Urothelium cell line (cell line): ENCODE measurements at places on chromosomes 3 and 15.

DNA sequence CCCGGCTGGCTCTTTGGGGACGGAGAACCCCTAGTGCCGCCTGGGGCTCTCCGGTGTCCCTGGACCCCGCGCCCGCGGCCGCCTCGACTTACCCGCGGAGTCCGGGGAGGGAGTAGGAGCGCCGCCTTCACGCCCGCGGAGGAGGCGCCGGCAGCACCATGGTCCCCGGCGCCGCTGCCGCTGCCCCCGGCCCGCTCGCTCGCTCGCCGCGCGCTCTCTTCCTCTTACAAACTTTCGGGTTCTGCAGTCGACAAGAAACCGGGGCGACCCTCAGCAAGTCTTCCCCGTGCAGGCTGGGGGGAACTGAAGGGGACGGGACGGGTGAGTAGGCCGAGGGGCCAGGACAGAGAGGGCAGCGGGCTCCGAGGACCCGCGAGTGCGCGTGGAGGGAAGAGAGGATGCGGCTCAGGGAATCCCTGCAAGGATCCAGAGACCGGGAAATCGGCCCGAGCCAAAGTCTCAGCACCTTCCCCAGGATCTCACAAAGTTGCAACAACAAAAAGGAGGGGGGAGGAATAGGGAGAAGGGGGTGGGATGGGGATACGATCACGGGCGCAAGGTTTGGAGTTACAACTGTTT lies 2.0 kb downstream of the FOXP1 start:
- DNase-seq = no peak

DNA sequence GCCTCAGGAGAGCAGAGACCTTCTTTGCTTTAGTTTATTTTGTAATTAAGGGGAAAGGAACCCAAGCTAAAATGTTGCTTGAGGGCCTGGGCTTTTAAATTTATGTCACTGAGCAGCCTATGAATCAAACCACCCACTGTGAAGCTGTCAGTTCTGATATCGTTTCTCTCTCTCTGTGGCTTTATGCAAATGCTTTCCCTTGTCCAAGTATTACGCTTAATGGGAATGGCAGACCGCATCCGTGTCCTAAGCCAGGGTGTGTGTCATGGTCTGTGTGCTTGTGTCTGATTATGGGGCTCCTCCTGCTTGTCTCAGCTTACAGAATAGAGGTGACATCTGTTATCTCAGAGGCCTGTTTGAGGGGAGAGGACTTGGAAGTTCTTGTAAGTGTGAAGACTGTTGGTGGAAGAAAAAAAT lies 82.4 kb downstream of the EBLN2 start:
- DNase-seq = no peak

GRCh38 chr3:181705086-181705480 lies 6.6 kb upstream of the SOX2 start:
- no peak for DNase-seq

GRCh38 chr15:84740691-84741090 lies 7.7 kb upstream of the ZNF592 start:
- no peak for DNase-seq

GRCh38 chr3:18044971-18045880 lies 302.8 kb upstream of the TBC1D5 start:
- DNase-seq = no peak

- DNase-seq = peak; percentile 77
Measured at GRCh38 chr3:156605686-156606605, 51.0 kb upstream of the SSR3 start.

DNA sequence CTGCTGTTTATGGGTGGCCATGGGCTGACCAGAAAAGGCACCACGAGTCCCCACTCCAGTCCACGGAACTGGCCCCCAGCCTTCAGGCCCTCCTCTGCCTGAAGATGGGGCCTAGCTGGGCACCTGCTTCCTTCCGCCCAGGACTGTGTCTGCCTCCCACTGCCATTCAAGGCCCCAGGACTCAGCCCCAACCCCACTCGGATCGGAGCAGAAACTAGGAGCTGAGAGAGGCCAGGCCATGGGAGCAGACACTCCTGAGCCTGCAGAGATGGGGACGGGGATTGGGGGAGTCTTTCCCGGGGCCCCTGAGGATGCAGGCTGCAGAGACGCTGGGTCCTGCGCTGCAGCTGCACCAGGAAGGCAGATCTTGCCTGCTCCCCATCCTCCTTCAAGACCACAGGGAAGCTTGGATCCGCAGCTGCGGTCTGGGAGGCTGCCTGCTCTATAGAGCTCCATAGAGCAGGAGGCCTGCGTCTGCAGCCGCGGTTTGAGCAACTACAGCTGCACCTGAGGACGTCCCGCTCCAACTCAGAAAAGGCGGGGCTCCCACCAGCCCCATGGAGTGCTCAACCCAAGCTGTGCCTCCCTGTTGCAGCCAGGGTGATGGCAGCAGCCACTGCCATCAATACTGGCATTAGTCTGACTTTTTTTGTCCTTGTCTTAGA lies 383.9 kb upstream of the TMCO5A start:
- DNase-seq = no peak

DNA sequence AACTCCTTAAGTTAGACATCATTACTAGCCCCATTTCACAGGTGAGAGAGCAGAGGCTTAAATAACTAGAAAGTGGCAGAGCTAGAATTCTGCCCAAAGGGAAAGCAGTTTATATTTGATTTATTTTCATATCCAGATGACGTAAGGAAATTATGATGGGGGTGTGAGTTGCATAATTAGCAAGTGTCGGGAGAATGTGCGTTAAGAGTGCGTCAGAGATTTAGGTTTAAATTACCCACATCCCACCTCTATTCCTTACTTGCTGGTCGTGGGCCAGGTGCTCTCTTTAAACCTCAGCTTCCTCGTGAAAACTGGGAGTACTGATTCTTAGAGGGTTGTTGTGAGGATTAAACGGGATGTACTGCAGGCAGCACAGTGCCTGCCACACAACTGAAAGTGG lies 32.3 kb downstream of the FSTL1 start:
- no peak for DNase-seq

GRCh38 chr3:20421-20820 lies 176.1 kb upstream of the CHL1 start:
- DNase-seq = no peak

DNA sequence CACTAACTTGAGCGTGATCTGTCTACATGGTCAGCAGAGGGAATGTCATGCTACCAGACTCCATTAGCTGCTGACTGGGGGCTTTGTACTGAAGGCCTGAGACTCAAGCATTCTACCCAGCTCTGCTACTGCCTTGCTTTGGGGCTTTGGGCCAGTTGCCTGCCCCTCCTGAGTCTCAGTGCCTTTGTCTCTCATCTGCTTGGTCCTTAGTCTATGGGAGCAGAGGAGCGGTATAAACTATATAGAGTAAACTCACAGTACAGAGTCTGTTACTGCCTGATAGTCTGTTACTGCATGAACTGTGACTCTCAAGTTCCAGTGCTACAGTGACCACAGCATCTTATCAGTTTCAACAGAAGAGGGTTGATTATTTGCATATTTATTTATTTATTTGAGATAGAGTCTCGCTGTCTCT lies 38.5 kb upstream of the C15orf39 start:
- DNase-seq = no peak
